Fibroblast of lung (primary cell): ENCODE measurements at places on chromosomes 1 and 21. TPM values are rescaled to one million over a fixed set of nuclear protein-coding genes. Genes with fewer than 3 reads are reported as not detected.

GRCh38 chr1:16162163-16162822, 6.4 kb upstream of the EPHA2 start:
- no peak overlapping the region for H3K27ac ChIP-seq
- no peak overlapping the region for H3K4me3 ChIP-seq
- H3K36me3 ChIP-seq, result no peaks in the 10 kb centered on the region
- no peaks in the 10 kb centered on the region for H3K27me3 ChIP-seq
- DNase-seq, result no peak

DNA sequence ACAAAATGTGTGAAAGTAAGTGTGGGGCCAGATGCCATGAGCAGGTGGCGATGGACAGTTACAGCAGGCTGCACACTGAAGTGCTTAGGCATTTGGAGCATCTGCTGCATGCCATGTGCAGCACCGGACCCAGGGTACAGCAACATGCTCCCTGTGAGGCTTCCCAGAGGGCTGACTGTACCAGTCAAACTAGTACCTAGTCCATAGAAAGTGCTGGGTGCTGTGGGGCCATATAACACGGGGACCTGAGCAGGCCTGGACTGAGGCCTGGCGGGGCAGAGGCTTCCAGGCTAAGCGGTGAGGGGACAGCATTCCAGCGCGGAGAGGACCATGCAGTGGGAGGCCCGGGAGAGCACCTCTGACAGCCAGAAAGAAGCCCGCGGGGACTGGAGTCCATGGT, 29.9 kb upstream of the PKP1 start:
- H3K4me1 ChIP-seq, result no peaks in the 10 kb centered on the region
- H3K36me3 ChIP-seq, result no peaks in the 10 kb centered on the region
- H3K4me3 ChIP-seq, result no peak overlapping the region
- DNase-seq, result no peak

DNA sequence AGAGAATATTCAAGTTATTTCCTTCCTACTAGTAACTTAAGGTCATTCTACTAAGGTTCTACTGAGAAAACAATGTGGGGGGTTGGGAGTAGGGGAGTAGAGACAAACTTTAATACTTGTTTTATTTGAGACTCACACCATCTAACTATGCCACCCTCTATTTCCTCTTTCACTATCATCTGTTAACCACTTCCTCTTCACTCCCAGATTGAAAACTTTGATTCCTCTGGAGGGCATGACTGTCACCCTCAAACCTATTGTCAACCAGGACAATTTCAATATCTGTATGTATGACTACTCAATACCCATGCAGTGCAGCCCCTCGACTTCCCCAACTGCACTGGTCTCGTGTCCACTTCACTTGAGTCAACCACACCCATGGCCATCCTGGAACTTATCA, 165.6 kb upstream of the POGK start:
- H3K36me3 ChIP-seq, result no peaks in the 10 kb centered on the region
- H3K4me3 ChIP-seq, result no peak overlapping the region
- H3K27me3 ChIP-seq, result no peaks in the 10 kb centered on the region

DNA sequence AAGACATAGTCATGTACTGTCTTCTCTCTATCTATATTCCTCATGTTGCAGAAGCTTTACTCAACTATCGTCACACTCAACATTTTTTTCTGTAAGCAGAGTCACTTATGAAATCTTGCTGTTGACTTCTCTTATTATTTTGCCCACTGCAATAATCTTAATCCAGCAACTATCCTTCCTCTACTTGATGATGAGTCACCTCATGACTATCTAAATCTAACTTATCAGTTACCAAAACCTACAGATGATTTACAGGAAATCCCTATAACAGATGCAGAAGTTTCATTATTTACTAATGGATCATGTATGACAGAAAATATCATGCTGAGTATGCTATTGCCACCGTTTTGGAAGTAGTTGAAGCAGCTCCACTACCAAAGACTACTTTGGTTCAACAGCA, 378.9 kb downstream of the DUSP10 start:
- no peak overlapping the region for H3K27ac ChIP-seq
- H3K4me1 ChIP-seq, result no peaks in the 10 kb centered on the region
- DNase-seq, result no peak
- H3K4me3 ChIP-seq, result no peak overlapping the region
- no peaks in the 10 kb centered on the region for H3K27me3 ChIP-seq
- no peaks in the 10 kb centered on the region for H3K36me3 ChIP-seq

DNA sequence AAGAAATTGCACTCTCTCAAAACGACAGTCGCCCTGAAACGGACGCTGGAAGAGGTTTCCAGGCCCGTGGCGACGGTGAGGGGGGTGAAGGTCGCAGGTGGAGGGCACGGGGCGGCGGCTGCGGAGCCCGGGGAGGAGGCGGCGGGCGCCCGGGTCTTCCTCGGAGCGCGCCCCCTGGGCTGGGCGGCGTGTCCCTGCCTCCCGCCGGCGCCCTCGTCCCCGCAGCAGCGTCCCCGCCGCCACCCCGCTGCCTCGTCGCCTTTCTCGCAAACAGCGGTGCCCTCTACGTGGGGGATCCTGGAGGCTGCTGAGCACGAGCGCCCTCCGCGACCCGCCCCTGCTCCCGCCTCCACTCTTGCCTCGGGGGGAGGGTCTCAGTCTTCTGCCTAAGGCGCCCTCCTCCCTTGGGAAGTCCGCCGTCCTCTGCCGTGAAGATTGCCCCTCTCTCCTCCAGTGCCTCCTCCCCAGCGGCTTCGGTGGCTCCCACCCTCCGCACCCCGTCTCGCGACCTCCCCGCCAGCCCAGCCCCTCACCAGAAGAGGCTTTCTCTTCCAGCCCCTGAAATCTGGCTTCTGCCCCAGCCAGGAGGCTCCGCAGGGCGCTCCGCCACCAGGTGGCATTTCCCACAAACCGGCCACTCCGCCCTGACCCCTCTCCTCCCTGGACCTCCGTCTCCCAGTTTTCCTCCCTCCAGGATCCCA, 227.4 kb downstream of the SDCCAG8 start:
- no peak overlapping the region for H3K4me3 ChIP-seq
- H3K36me3 ChIP-seq, result no peaks in the 10 kb centered on the region
- no peak overlapping the region for H3K27ac ChIP-seq
- DNase-seq, result no peak
- no peaks in the 10 kb centered on the region for H3K27me3 ChIP-seq

DNA sequence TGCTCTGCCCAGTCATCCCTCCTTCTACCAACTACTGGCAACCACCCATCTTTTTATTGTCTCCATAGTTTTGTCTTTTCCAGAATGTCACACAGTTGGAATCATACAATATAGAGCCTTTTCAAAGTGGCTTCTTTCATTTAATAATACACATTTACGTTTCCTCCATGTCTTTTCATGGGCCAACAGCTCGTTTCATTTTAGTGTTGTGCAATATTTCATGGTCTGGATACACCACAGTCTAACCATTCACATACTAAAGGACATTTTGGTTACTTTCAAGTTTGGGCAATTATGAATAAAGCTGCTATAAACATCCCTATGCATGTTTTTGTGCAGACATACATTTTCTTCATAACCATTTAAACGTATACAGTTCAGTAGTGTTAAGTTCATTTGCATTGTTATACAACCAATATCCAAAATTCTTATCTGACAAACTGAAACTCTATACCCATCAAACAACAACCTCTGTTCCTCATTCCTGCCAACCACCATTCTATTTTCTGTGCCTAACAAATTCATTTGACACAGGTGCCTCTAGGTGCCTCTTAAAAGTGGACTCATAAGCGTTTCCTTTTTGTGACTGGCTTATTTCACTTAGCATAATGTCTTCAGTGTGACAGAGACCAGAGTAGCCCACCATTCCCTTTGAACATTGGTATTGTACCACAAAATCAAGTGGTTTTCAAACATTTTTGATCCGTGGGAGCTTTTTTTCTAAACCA, 138.1 kb downstream of the NR5A2 start:
- H3K36me3 ChIP-seq, result no peaks in the 10 kb centered on the region
- no peak for DNase-seq
- no peak overlapping the region for H3K4me3 ChIP-seq
- no peaks in the 10 kb centered on the region for H3K27me3 ChIP-seq

GRCh38 chr1:25065321-25065721, 135.2 kb upstream of the RUNX3 start:
- H3K36me3 ChIP-seq, result no peaks in the 10 kb centered on the region
- no peak overlapping the region for H3K4me3 ChIP-seq
- no peak for DNase-seq
- H3K4me1 ChIP-seq, result no peaks in the 10 kb centered on the region
- H3K27ac ChIP-seq, result no peak overlapping the region

GRCh38 chr21:45029948-45030681, 44.3 kb upstream of the ADARB1 start:
- peaks cover 15% of the 10 kb centered on the region for H3K4me1 ChIP-seq
- DNase-seq, result no peak
- H3K36me3 ChIP-seq, result no peaks in the 10 kb centered on the region
- H3K27ac ChIP-seq, result no peak overlapping the region
- H3K4me3 ChIP-seq, result no peak overlapping the region
- H3K27me3 ChIP-seq, result peaks cover 6% of the 10 kb centered on the region

- no peaks in the 10 kb centered on the region for H3K27me3 ChIP-seq
- H3K4me1 ChIP-seq, result no peaks in the 10 kb centered on the region
- DNase-seq, result no peak
- no peak overlapping the region for H3K27ac ChIP-seq
- peaks cover 15% of the 10 kb centered on the region for H3K36me3 ChIP-seq
These were observed 50.3 kb downstream of the S100B start for GRCh38 chr21:46554431-46555224.

GRCh38 chr1:111955755-111956154, 33.7 kb downstream of the KCND3 start:
- no peaks in the 10 kb centered on the region for H3K4me1 ChIP-seq
- H3K4me3 ChIP-seq, result no peak overlapping the region
- peak; percentile 10 for DNase-seq

- no peak overlapping the region for H3K27ac ChIP-seq
- no peaks in the 10 kb centered on the region for H3K4me1 ChIP-seq
- no peaks in the 10 kb centered on the region for H3K27me3 ChIP-seq
- no peak for DNase-seq
- no peak overlapping the region for H3K4me3 ChIP-seq
- H3K36me3 ChIP-seq, result no peaks in the 10 kb centered on the region
These were observed 31.8 kb downstream of the SIPA1L2 start for GRCh38 chr1:232598133-232598532.

DNA sequence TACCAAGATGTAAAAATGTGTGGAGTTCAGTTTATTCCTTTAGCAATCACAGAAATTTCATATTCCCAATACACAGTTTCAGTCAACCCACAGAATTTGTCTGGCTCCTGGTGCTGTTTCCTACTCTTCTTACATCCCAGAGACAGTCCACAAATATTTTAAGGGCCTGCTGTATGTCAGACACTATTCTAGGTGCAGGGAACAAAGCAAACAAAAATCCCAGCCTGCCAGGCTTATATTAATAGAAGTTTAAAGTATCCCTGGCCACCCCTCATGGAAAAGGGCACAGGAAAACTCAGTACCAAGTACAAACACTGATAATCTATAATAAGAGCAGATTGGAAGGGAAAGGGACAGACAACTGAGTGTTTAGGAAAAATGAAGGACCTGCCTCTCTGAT, 194.8 kb downstream of the ZP4 start:
- no peaks in the 10 kb centered on the region for H3K27me3 ChIP-seq
- H3K27ac ChIP-seq, result no peak overlapping the region
- no peak overlapping the region for H3K4me3 ChIP-seq
- H3K36me3 ChIP-seq, result no peaks in the 10 kb centered on the region
- no peak for DNase-seq

DNA sequence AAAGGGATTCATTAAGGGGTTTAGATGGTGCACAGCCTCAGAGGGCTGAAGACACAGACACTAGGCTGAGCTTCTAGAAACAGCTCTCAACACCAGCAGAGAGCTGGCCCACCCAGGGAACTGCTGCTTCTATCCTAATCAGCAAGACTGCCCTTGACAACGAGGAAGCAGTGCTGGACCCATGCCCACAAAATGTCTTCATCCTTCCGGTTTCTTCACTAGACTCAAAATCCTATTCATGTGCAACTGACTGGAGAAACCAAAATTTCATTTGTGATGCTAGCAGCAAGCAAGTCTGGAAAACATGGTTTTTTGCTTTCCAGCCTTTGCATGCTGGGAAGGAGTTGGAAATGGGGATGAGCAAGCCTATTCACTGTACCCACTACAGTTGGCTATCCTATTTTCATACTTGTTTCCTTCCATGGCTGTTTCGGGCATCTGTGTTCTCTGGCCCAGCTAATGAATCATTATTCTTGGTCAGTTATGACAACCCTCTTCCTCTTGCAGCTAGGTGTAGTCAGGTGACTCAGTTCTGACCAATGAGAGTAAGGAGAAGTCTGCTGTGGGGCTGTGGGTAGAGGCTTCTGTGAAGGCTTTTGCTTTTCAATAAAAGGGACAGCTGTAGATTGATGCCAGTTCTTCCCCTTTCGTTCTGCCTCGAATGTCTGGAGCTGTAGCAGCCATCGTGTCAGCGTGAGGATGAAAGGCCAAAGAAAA, 14.6 kb upstream of the TMEM61 start:
- no peaks in the 10 kb centered on the region for H3K27me3 ChIP-seq
- no peak overlapping the region for H3K4me3 ChIP-seq
- peaks cover 3% of the 10 kb centered on the region for H3K4me1 ChIP-seq
- DNase-seq, result peak; percentile 37
- H3K36me3 ChIP-seq, result no peaks in the 10 kb centered on the region
- no peak overlapping the region for H3K27ac ChIP-seq

DNA sequence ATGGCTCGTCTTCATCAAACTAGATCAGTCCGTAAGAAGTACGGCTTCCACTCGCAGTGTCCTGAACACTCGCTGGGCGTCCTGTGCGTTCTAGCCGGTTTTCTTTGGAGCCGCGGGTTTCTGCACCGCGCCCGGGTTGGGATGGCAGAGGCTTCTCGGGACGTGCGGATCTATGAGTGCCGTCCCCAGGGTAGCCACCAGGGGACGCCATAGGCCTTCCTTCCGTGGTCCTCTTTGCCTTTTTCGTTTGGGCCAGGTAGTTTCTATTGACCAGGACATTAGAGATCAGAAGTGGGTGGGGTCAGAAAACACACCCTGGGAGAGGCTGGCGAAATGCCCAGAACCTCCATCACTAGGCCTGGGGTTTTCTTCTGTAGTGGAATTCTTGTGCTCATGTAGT, 273.8 kb downstream of the FAM72C start:
- no peak for DNase-seq
- no peak overlapping the region for H3K27ac ChIP-seq
- H3K27me3 ChIP-seq, result peaks cover 13% of the 10 kb centered on the region
- H3K4me1 ChIP-seq, result no peaks in the 10 kb centered on the region
- no peak overlapping the region for H3K4me3 ChIP-seq
- no peaks in the 10 kb centered on the region for H3K36me3 ChIP-seq

Gene PLA2G4A
- 3.9 and 5.8 TPM in 2 replicates for total RNA-seq

Gene HORMAD1
- total RNA-seq, result under 0.01 TPM in 1 of 2 replicates, not detected in the other

Gene PKNOX1
- 8.5 and 12.2 TPM in 2 replicates for total RNA-seq

Gene FMO3
- total RNA-seq, result 19.3 and 76.3 TPM in 2 replicates

Gene POU3F1
- total RNA-seq, result under 0.01 TPM in 1 of 2 replicates, not detected in the other

Gene TMEM222
- 16.2 and 21.6 TPM in 2 replicates for total RNA-seq

Gene GBP7
- total RNA-seq, result not detected in 2 replicates

Gene SH3BGR
- 3.3 and 6.8 TPM in 2 replicates for total RNA-seq

Gene OLIG2
- total RNA-seq, result not detected in 2 replicates

Gene S100A4
- total RNA-seq, result 85.3 and 287 TPM in 2 replicates
